Fibroblast of skin of back (primary cell): ENCODE measurements at places on chromosomes 1 and 21.

DNA sequence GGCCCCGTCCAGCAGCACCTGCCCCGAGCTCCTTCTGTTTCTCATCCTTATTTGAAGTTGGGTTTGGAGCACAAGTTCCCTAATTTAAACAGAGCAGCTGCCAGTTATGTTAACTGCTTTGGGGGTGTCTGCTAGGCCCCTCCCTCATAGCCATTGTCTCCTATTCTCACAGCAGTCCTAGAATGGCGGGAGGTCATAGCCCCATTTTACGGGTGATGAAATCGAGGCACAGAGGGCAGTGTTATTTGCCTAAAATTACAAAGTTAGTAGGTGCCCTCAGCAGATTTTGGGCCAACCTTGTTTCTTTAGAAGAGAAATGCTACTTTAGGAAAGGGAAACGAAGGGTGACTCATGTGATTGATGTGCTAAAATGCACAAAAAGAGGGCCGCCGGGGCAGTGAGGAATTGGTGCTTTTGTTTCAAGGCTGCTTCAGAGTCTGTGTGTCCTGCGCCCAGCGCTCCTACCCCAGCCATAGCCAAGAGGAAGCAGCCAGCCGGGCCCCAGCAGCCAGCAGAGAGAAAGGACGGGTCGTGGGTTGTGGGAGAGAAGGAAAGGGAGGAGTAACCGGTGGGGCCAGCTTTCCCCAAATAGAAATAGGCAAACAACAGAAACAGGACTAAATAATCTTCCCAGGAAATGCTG, 13.0 kb downstream of the VANGL1 start:
- no peak for DNase-seq

DNA sequence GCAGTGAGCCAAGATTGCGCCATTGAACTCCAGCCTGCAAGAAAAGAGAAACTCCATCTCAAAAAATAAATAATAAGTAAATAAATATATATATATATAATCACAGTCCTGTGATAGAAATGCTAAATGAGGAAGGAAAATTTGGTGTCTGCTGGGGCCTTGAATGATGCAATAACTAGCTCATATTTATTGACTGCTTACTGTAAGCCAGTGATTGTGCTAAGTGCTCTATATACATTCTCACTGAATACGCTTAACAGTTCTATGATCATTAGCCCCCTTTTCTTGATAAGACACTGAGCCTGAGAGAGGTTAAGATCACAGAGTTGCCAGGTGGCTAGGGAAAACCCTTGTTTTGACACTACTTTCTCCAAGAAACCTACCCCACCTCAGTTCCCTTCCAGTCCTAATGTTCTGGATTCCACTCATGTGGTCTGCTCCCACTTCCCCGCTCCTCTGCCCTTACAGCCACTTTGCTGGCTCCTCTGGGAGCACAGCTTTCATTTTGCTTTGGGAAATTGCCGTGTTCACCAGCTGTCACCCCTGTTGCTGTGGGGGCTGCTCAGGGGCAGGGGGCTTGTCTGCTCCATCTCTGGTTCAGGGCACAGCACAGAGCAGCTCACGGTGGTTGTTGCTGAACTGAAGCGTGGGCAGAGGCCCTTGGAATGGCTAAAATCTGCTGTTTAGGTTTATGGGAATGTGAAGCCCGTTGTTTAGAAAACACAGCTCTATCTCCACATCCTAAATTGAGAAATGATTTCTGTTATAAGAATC, 2.5 kb upstream of the BMP8A start:
- no peak for DNase-seq

- DNase-seq, result no peak
Observed at GRCh38 chr1:235290740-235291502, 37.1 kb downstream of the ARID4B start.

DNA sequence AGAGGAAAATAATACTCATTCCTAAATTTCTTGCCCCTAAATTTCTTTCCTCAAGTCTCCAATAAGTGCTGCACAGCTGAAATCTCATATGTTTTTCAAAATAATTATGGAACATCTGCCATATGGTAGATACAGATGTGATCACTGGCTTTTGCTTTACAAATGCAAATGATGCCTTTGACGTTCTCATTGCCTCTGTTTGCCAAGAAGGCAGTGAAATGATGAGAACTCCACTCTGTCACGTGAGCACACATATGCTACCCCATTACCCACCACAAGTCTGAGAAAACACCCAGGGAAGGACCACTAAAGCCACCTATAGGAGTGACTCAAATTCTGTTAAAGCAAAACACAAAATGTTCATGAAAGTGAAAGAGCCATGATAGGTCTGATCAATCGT, 43.9 kb downstream of the DSCAM start:
- DNase-seq, result no peak

GRCh38 chr1:214332946-214333798, 52.2 kb downstream of the SMYD2 start:
- DNase-seq, result peak; percentile 63

DNA sequence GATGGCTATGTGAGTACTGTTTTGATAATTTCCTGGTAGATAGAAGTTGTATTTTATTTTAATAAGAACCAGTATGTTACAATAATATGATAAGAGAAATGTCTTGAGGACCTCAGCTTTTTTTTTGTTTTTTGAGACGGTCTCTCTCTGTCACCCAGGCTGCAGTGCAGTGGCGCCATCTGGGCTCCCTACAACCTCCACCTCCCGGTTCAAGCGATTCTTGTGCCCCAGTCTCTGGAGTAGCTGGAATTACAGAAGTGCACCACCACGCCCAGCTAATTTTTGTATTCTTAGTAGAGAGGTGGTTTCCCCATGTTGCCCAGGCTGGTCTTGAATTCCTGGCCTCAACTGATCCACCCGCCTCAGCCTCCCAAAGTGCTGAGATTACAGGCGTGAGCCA, 968.1 kb upstream of the ADGRL4 start:
- no peak for DNase-seq

DNA sequence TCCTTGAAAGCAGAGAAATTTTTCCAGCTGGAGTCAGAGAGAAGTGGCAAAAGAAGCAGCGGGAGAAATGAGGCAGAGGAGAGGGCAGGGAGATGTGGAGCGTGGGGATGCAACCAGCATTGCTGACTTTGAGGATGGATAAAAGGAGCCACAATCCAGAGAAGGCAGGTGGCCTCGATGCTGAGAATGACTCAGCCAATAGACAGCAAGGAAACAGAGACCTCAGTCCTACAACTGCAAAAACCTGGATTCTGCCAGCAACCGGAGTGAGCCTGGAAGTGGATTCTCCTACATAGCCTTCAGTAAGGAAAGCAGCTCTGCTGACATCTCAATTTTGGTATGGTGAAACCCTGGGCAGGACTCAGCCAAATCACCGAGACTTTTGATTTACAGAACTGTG, 128.9 kb upstream of the ATP1B1 start:
- no peak for DNase-seq

DNA sequence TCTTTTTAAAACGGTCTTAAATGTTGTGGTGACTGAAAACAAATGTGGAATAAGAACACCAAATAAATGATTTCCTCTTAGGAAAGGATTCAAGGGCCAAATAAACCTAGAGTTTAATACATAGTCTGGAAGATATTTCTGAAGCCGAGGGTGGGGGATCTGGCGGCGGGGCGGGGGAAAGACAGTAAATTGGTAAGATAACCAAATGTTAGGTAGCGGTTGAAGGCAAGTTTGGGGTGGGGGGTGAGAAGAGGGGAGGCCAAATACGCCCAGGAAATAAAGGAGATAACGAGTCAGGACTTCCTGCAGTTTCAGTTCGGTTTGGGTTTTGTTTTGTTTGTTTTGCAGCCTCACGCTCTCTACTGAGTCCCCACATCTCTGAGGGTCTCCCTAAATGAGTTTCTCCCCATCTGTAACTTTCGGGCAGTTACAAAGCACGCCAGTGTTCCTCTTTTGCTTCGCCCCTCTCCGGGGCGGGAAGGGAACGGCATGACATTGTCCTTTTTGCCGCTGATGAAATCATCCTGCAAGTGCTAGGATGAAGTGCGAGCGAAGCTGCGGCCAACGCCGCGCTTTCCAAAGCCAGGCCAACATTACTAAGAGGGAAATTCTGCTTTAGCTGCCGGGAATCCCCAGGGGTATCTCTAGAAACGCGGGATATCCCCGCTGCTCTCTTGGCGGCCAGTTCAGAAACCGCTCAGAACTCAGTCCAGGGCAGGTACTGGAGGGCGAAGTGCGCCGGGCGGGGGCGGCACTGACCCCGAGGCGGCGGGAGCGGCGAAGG, 844 bp downstream of the NIBAN1 start:
- DNase-seq, result peak; percentile 82

DNA sequence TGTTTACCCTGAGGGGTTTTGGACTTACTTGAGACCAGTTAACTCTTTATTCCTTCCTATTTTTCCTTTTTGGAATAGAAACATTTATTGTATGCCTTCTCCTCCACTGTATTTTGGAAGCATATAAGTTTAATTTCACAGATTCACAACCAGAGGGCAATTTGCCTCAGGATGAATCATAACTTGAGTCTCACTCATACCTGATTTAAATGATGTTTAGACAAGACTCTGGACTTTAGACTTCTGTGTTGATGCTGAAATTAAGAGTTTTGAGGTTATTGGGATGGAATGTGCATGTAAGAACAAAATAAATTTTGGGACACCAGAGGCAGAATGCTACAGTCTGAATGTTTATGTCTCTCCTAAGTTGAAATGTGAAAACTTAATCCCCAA, 7.1 kb upstream of the ADAM30 start:
- DNase-seq, result no peak

- DNase-seq, result peak; percentile 2
Observed at GRCh38 chr1:85174503-85174902, 26.3 kb downstream of the SYDE2 start.

- DNase-seq, result no peak
Observed at GRCh38 chr1:58116284-58116683, 430.2 kb downstream of the OMA1 start.

DNA sequence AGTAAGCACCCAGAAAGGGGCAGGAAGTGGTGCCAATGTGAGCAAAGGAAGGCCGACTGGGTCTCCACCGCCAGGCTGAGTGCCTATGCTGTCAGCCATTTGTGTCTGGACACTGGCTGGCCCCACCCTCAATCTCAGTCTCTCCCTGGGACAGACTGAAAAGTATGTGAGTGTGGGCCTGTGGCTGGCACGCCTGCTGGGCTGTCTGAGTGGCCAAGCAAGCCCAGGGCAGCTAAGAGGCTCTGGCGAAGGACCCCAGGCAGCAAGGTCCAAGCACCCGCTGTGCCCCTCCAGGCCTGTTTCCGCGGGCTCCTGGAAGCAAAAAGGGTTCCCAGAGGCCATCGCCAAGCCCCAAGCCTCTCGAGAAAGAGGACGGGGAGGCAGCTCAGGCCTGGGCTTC, 93.3 kb upstream of the VAMP3 start:
- no peak for DNase-seq

DNA sequence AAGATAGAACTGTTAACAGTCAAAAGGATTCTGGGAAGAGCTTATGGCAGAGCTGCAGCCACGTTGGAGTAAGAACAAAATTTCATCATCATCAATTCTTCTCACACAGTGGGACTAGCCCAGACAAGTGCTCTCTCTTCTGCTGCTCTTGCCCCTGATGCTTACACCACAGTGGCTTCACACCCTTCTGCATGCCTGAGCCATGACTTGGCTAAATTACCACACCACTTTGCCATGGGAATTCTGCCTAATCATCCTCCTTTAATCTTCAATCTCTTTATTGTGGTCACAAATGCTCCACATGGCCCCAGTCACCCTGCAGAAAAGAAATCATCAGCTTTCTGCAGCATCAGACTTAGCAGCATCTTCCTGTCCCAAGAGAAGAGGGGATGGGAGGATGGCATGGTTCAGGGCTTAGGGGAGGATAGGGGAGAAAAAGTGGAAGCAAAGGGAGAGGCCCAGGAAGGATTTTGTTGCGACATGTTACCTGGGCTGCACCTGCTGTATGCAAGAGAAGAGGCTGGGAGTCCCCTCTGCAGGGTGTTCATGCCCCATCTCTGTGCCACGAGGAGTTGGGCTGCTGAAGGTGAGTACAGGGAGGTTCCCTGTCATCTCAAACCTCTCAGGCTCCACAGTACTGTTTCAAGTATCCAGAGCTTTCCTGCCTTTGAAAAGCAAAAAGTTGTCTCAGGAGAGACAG, 9.0 kb upstream of the RPTN start:
- DNase-seq, result peak; percentile 85

DNA sequence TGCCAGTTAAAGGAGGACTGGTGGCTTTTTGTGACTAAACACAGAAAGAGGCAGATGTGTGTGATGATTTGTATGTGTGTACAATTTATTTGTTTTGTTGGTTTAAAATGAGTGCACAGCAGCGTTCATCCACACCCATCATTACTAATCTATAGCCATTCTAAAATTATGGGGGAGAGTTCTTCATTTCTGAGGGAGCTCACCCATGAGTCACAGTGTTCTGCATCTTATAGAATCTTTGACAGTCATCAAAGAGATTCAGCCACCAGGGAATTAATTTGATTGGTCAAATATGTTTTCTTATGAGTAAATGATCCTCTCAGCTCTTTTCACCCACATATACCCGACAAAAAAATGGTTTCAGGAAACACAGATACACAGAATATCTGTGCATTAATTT, 147.9 kb downstream of the GREM2 start:
- peak; percentile 56 for DNase-seq

DNA sequence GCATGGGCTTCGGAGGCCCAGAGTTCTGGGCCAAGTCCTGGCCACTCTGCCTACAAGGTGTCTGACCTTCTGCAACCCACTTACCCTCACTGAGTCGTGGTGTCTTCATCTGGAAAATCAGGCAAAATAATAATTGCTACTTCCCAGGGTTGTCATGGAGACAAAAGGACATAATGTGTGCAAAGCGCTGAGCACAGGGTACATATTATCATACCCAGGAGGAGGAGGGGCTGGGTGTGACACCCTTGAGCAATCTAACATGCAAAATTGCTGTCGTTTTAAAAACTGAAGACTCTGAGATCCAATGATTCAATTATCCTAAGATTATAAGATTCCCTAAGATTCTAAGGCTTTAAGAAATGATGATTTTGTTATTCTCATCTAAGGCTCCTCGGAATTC, 459.5 kb downstream of the PTPRU start:
- DNase-seq, result no peak

- no peak for DNase-seq
Observed at GRCh38 chr1:12316331-12316730, 86.5 kb downstream of the VPS13D start.

- no peak for DNase-seq
Observed at GRCh38 chr1:43521756-43522155, 8.9 kb upstream of the PTPRF start.

DNA sequence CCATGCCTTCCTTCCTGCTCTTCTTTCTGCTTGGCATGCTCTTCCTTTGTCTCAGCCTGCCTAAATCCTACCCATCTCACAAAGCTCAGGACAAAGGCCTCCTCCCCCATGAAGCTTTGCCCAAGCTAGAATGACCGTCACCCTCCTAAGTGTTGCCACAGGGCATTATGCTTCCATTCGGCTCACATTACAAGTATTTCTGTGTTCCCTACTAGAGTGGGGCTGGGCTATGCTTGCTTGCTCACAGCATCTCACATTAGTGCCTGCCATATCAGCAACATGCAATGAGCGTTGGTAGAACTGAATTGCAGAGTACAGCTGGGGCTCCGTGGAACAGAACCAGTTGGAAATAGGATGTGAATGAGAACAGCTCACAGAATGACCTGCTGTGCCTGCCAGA, 82.8 kb downstream of the CD58 start:
- DNase-seq, result no peak

- no peak for DNase-seq
Observed at GRCh38 chr1:3226701-3227350, 157.8 kb downstream of the PRDM16 start.
